T1000 (cell line): ENCODE measurements at places on chromosomes 1 and 21.
A peak's percentile ranks its signal among the peaks of the same experiment; 100 is the strongest.

DNA sequence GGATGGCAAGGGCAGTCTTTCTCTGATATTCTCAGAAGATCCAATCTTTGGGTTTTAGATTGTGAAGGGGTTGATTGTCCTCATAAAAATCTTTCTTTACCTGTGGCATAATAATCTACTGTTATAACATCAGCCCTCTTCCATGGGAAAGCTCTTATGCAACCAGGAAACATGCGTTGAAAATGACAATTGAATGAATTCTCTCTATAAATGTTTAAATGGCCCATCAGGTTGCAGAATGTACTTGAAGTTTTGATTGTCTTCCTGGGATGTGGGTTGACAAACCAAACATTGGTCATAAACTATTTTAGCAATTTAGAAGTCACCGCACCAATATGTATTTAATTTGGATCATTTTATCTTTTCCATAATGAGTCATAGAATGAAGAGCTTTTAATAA is 31.7 kb upstream of the ITLN1 start:
- DNase-seq = no peak

DNA sequence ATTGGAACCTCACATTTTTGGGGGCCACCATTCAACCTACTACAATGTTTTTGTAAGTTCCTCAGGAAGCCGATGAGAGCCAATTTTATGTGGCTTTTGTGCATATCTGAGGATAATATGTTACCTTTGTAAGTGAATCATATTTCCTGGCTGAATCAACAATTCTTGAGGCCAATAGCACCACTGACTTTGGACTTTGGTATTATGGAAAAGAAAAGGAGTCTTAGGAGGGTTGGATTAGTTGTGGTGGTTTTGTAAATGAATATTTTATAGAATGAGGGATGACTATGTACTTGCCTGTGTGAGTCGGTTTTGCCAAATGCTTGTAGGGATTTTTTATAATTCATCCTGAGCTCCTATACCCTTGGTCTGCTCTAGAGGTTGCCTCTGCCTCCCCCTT is 181.5 kb upstream of the HMGB4 start:
- DNase-seq = no peak

DNA sequence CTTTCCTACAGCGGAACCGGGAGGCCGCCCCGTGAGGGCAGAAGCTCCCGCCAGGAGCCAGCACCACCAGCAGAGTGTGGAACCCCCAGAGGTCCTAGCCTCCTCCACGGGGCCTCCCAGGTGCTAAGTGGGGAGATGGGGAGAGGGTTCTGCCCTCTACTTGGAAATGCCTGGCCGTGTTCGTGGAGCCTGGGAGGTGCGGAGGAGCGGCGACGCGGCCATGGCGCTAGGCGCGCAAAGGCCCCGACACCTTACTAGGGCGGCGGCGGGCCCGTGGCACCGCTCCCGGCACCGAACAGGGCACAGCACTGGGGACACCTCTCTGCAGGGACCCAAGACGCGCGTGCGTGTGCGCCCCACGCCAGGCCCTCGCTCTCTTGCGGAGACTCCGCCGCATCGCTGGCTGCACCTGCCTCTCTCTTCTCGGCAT is 1.3 kb upstream of the CACNA1E start:
- DNase-seq = no peak

- peak; percentile 78 for DNase-seq
Observed at GRCh38 chr21:43333298-43334062, 93.5 kb downstream of the SIK1 start.

GRCh38 chr1:228373681-228374571 is 32.7 kb downstream of the TRIM11 start:
- no peak for DNase-seq

- DNase-seq = no peak
Observed at GRCh38 chr21:33042812-33043211, 17.1 kb downstream of the OLIG2 start.

DNA sequence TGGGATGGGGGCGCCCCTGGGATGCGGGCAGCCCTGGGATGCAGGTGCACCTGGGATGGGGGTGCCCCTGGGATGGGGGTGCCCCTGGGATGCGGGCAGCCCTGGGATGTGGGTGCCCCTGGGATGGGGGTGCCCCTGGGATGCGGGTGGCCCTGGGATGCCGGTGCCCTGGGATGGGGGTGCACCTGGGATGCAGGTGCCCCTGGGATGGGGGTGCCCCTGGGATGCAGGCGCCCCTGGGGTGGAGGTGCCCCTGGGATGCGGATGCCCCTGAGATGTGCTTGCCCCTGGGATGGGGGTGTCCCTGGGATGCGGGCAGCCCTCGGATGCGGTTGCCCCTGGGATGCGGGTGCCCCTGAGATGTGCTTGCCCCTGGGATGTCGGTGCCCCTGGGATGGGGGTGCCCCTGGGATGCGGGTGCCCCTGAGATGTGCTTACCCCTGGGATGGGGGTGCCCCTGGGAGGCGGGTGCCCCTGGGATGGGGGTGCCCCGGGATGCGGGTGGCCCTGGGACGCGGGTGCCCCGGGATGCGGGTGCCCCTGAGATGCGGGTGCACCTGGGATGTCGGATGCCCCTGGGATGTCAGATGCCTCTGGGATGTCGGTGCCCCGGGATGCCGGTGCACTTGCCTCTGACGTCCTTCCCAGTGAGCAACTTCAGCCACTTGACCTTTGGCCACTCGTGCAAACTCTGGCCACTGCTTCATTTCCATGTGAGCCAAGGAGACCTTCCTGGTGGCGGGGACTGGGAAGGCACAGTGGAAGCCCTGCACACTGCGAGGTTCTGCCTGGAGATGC is 37.3 kb upstream of the SLC19A1 start:
- no peak for DNase-seq
